ENCODE measurements at places on chromosomes 7 and 10.

DNA sequence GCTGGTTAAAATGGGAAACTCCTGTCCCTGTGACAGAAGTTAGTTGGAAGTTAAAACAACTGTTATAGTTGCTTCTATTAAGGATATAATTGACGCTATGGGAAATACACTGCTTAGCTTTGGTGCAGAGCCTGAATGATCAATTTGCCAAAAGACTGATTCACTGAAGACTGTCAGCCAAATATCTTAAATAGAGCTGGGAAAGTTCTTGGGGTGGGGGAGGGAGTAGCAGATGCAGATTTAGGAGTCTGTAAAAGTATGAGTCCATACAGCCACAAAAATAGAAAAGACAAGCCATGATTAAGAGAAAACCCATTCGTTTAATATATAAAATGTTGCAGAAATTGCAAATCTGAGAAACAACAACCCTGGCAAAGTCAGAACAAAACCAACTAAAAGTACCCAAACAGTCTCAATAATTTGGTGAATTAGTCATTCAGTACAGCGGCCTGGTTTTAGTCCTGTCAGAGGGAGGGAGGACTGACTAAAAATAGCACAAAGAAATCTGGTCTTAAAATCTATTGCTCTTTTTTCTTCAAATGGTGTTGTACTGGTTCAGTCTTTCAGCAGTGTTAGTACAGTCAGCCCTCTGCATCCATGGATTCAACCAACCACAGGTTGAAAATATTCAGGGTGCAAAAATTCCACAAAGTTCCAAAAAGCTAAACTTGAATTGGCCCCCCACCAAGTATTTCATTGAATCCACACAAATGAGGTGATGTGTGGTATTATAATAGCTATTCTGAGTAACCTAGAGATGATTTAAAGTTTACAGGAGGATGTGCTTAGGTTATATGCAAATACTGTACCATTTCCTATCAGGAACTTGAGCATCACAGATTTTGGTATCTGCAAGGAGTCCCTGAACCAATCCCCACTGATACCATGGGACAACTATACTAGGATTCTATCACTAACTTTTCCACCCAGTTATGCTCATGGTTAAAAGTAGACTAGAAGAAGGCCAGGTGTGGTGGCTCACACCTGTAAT is 30.0 kb downstream of the STK17A start:
- DNase-seq = no peak

GRCh38 chr10:120394446-120394845 is 62.6 kb upstream of the PLPP4 start:
- no peak for DNase-seq

DNA sequence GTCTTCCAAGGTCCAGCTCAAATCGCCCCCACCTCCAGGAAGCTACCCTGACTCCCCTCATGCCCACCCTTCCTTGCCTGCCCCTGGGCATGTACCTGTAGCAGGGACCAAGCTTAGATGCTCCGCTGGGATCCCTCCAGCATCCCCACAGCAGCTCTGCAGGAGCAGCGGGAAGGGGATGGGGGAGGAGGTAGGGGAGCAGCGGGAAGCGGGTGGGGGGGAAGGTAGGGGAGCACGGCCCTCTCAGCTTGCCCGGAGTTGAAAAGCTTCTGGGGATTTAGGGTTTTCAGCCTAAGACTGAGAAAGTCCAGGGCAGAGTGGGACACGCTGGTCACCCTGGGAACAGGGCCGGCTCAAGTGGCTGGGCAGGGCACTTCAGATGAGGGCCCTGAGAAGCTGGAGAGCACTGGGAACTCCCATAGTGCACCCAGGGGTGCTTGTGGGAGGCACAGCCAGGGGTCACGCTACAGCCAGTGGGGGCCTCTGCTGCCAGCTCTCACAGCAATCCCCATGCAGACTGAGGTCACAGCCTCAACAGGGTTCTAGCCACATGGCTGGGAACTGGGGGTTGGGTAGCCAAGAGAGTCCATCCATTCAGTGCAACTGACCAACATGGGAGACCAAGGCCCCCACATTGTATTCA is 13.4 kb downstream of the WDR86 start:
- no peak for DNase-seq

DNA sequence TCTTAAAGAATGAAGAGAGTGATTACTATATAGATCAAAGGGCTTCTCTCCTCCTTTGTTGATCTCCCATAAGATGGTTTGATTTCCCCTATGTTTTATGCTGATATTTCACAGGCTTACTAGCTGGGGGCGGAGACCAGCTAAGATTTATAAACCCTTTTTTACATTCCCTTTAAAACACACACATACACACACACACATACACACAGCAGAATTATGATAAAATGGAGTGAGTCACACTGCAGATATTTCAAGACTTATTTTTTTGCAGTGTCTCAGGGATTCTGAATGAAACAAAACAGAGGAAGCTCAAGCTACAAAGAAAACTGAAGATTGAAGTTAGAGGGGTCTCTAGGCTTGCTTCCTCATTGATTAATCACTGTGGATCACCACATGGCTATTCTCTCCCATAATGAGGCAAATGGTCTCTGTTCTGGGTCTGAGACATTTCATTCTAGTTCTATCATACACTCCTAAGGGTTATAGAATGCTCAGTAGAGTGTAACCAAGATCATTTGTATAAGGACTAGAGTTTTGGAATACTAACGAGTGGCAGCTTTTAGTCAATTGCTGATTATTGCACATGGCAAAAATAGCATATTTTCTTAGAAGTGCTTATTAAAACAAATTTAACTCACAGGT is 18.6 kb downstream of the INA start:
- DNase-seq = no peak

DNA sequence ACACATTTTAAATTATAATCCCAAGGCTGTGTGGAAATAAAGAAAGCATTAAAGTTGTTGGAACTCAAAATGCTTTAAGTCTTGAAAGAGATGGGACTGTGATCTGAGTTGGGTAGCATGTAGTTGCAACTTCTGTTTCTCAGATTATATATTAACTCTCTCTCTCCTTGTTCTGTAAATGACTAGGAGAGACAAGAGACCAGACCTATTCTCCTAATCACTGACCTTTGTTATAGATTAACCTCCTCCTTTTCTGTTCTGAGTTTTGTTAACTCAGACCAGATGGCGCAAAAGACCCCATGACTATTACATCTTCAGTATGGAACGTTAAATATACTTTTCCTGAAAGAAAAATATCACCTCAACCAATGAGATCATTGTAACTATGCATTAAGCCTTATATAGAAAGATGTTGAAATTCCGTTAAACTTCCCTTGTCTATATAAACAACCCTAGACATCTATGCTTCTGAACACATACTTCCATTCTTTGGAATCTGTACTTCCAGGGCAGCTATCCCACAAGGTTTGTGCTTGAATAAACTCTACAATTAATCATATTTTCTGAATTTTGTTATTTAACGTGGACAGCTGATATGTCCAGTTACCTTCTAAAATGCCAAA is 143.5 kb upstream of the TRIM24 start:
- no peak for DNase-seq

GRCh38 chr10:94192974-94193373 is 169.8 kb downstream of the NOC3L start:
- no peak for DNase-seq

- DNase-seq = peak; percentile 38
Measured at GRCh38 chr10:50417886-50418830, 166.8 kb upstream of the ASAH2 start.
